ENCODE measurements at places on chromosomes 11 and 22.

DNA sequence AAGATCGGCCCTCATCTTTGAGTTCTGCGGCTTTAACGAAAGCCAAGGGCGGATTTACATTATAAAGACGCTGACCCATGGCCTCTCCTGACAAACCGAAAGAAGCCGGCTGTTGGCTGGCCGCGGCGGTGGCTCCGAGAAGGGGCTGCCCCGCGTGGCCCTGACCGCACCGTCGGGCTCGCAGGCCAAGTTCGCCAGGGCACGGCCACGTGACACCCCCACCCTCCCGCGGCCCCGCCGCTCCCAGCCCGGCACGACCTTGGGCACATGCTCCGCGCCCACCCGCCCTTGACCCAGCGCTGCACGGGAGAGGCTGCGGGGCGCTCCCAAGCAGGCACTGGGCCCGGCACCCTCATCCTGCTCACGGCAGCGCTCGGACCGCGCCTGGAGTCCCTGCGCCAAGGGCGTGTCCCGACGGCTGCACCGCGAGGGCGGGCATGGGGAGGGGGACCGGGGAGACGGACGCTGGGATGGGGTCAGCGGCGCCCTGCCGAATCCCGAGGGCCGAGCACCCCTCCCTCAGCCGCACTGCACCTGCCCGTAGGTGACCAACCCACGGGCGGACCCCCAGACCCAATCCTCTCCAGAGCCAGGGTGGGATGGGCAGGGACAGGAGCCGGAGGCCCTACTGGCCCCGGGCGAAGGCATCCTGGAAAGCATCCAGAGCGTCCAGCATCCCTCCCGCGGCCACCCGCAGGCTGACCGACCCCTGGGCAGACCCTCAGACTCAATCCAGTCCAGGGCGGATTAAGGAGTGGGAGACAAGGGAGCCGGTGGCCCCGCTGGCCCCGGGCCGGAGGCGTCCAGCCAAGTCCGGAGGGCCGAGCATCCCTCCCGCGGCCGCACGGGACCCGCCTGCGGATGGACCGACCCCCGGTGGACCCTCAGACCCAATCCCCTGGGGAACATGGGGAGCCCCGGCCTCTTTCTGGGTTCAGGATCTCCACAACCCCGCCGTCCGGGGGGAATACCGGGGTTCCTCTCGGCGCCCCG is 759 bp downstream of the CPT1A start:
- H3K27ac ChIP-seq, result peak overlapping the region; percentile 91
- H3K4me3 ChIP-seq, result peak overlapping the region; percentile 82
- DNase-seq, result peak; percentile 63
- H3K27me3 ChIP-seq, result no peaks in the 10 kb centered on the region

DNA sequence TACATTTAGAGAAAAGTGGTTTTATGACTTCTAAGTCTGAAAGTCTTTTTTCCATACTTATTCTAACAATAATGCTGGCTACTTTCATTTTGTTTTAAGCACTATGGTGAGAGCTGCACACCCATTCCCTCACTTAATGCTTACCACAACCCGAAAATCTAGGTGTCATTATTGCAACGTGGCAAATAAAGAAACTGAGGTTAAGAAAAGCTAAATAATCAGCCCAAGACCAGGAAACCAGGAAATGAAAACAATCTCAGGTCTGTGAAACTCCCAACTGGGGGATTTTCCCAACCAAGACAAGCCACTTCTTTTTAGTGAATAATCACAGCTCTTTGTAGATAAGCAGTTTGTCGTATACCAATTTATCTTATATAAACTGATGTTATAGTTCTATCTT is 126.3 kb downstream of the SLC1A2 start:
- no peak overlapping the region for H3K27ac ChIP-seq
- H3K4me3 ChIP-seq, result no peak overlapping the region
- DNase-seq, result no peak
- H3K4me1 ChIP-seq, result no peaks in the 10 kb centered on the region
- H3K36me3 ChIP-seq, result no peaks in the 10 kb centered on the region
- no peaks in the 10 kb centered on the region for H3K27me3 ChIP-seq

DNA sequence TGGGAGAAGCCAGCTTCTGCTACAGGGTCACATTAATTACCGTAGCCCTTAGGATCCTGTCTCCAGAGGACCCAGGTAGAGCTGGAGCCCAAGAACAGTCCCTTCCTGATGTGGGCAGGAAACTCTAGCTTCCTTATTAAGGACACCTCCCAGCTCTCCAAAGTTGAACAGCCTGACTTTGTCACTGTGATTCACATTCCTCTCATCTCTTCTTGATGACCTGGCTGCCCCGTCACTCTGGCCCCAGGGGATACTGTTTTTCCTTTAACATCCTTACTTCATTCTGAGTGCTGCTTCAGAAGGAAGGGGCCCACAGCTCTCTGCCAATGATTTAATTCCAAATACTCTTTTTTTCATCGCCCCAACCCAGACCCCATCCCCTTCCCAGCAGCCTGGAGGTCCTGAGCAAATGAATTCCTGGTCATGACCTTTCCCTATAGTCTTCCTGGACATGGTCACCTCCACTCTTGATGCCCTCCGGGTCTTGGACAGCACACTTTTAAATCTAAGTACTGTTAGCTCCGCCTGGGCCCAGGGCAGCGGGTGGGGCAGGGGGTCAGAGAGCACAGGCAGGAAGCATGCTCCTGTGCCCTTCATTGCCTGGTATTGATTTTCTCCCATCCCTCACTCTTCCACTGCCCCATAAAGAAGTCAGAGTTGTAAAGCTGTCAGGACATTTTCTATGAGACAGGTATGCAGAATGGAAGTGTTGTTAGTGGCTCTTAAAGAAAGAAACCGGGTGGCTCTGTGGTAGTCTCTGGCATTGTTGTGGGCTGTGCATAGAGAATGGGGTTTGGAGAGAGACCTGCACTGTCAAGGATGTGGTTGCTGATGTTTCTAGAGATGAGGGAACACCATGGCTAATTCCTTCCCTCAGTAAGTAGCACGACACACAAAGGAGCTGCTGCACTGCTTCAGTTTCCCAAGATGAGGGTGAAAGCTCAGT is 22.3 kb upstream of the SPON1 start:
- H3K4me1 ChIP-seq, result no peaks in the 10 kb centered on the region
- H3K36me3 ChIP-seq, result no peaks in the 10 kb centered on the region
- no peaks in the 10 kb centered on the region for H3K27me3 ChIP-seq
- no peak for DNase-seq
- no peak overlapping the region for H3K4me3 ChIP-seq

GRCh38 chr11:129935723-129936122 is 40.3 kb upstream of the NFRKB start:
- H3K4me3 ChIP-seq, result no peak overlapping the region
- no peaks in the 10 kb centered on the region for H3K27me3 ChIP-seq
- no peaks in the 10 kb centered on the region for H3K4me1 ChIP-seq
- peaks cover 6% of the 10 kb centered on the region for H3K36me3 ChIP-seq
- no peak overlapping the region for H3K27ac ChIP-seq

DNA sequence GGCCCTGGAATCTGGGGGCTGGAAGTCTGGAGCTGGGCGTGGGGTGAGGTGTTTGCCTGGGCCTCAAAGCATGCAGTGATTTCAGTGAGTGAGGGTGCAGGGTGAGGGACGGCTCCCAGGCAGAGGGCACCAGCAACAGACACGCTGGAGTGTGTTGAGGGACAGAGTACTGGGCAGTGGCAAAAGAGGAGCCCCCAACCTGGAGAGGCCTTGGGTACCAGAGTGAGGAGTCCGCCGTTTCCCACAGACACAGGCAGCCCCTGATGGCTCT is 12.0 kb upstream of the TBC1D22A start:
- H3K36me3 ChIP-seq, result no peaks in the 10 kb centered on the region
- no peak for DNase-seq
- H3K27me3 ChIP-seq, result no peaks in the 10 kb centered on the region
- no peak overlapping the region for H3K4me3 ChIP-seq
- no peaks in the 10 kb centered on the region for H3K4me1 ChIP-seq

DNA sequence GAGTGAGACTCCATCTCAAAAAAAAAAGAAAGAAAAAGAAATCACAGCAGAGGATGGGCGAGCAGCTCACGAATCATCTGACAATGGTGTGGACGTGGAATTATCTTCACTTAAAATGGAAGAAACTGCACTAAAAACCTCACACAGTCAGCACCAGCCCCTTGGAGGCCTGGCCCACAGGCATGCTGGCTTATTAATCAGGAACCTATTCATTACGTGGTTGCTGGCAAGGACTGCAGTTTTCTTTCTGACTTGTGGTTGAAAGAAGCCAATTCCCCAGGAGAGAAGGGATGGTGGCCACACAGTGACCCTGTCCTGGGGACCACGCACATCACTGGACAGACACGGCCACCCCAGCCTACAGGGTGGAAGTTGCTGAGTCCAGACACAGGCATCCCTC is 401.1 kb downstream of the CTTN start:
- H3K27me3 ChIP-seq, result no peaks in the 10 kb centered on the region
- H3K36me3 ChIP-seq, result no peaks in the 10 kb centered on the region
- H3K4me1 ChIP-seq, result no peaks in the 10 kb centered on the region

- H3K36me3 ChIP-seq, result no peaks in the 10 kb centered on the region
- peak overlapping the region; percentile 93 for H3K27ac ChIP-seq
- peak overlapping the region; percentile 36 for H3K4me3 ChIP-seq
- no peaks in the 10 kb centered on the region for H3K27me3 ChIP-seq
Measured at GRCh38 chr11:17385926-17386325, 2.5 kb downstream of the KCNJ11 start.

DNA sequence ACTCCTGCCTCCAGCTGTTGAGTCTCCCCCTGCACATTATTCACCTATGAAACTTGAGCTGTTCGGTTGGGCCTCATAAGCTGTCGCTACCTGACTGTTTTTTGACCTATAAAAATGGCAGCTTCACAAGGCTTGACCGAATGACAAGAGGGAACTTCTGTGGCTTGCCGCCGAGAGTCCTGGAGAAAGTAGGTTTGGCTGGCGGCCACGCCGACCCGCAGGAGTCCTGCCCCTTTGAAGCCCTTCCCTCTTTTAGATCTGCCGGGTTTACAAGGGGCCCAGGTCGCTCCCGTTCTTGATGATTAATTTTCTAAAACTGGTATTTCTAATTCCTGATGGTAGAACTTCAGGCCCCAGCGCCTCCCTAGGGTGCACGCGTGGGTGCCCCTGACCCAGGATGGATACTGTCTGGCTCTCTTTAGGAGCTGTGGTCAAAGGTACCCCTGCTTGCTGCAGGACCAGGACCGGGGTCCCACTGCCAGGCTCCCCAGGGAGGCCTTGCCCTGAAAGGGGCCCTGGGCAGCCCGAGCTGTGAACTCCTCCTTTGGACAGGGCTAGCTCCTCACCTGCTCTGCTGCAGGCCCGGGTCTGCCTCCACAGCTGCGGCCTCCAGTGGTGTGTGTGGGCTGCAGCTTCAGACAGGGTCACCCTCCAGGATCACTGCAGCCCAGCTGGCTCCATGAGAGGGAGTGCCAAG is 171.8 kb downstream of the CTTN start:
- H3K27me3 ChIP-seq, result no peaks in the 10 kb centered on the region
- H3K4me1 ChIP-seq, result no peaks in the 10 kb centered on the region
- H3K4me3 ChIP-seq, result no peak overlapping the region
- no peak overlapping the region for H3K27ac ChIP-seq

GRCh38 chr11:123041185-123041584 is 20.8 kb downstream of the HSPA8 start:
- no peak for DNase-seq
- no peak overlapping the region for H3K27ac ChIP-seq
- no peaks in the 10 kb centered on the region for H3K36me3 ChIP-seq
- no peaks in the 10 kb centered on the region for H3K4me1 ChIP-seq
- H3K27me3 ChIP-seq, result no peaks in the 10 kb centered on the region

DNA sequence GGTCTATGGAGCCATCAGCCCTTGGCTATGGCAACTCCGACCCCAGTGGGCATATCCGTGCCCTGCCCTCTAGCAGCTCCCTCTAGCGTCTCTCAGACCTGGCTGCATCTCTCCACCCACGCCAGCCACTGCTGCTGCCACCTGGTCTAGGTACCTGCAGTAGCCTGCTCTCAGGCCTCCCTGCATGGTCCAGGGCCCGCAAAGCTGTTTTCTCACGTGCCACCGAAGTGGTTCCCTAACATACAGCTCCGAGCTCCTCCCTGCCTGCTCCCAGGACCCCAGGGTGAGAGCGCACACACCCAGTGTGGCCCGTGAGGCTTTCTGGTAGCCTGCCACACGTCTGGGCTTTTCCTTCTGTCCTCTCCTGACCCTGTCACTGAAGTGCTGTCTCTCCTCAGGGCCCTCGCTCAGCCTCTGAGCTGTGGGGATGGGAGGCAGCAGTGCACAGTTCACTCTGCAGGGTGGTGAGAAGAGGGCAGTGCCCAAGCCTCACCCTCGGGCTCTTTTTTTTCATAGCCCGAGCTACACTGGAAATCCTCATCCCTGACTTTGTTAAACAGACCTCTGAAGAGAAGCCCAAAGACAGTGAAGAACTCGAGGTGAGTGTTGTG is 14.3 kb downstream of the DGCR8 start:
- H3K36me3 ChIP-seq, result peaks cover 99% of the 10 kb centered on the region
- H3K27ac ChIP-seq, result no peak overlapping the region
- no peaks in the 10 kb centered on the region for H3K4me1 ChIP-seq
- no peak overlapping the region for H3K4me3 ChIP-seq

- H3K27ac ChIP-seq, result no peak within 1 kb of the TSS
- no peaks in the 10 kb centered on the region for H3K4me1 ChIP-seq
- DNase-seq, result no peak
- peak within 1 kb of the TSS; percentile 17 for H3K4me3 ChIP-seq
- no peaks in the 10 kb centered on the region for H3K27me3 ChIP-seq
Measured at GRCh38 chr11:15073361-15074205, at the start of gene CALCB. Gene CALCB, plus strand, starts transcription at chr11:15073593. Its CDS starts 1,126 bp downstream, at chr11:15074719.

- no peak overlapping the region for H3K27ac ChIP-seq
- DNase-seq, result no peak
- H3K27me3 ChIP-seq, result no peaks in the 10 kb centered on the region
- H3K36me3 ChIP-seq, result no peaks in the 10 kb centered on the region
Measured at GRCh38 chr11:118080296-118080695, 3.4 kb downstream of the TMPRSS4 start.

DNA sequence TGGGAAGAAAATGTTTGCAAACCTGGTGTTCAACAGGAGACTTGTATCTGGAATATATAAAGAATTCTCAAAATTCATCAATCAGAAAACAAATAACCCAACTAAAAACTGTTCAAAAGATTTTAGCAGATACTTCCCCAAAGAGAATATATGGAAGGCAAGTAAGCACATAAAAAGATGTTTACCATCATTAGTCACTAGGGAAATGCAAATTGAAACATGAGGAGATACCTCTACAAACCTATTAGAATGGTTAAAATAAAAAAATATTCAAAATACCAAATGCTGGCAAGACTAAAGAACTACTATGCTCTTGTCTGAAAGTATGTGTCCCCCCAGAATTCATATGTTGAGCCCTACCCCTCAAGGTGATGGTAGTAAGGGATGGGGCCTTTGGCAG is 8.6 kb downstream of the EXPH5 start:
- no peaks in the 10 kb centered on the region for H3K4me1 ChIP-seq
- no peaks in the 10 kb centered on the region for H3K27me3 ChIP-seq
- H3K36me3 ChIP-seq, result no peaks in the 10 kb centered on the region
- H3K27ac ChIP-seq, result no peak overlapping the region
- no peak overlapping the region for H3K4me3 ChIP-seq
- no peak for DNase-seq
